ENCODE measurements at places on chromosomes 3 and 15. TPM values are rescaled to one million over a fixed set of nuclear protein-coding genes. Genes with fewer than 3 reads are reported as not detected.

The LEKR1 gene
- 2.9 TPM for total RNA-seq

The NOX5 gene
- 0.09 TPM for total RNA-seq

The MYZAP gene
- 0.88 TPM for total RNA-seq

The CELF6 gene
- total RNA-seq: 2.2 TPM

The HRG gene
- not detected for total RNA-seq

The RAD51 gene
- total RNA-seq: 4.1 TPM

The SCAANT1 gene
- not detected for total RNA-seq

The RLBP1 gene
- total RNA-seq: not detected

The GOLGA8J gene
- not detected for total RNA-seq

The COLQ gene
- 1.2 TPM for total RNA-seq

The RNU5B-1 gene
- total RNA-seq: 32.5 TPM

The UBAP1L gene
- 9.6 TPM for total RNA-seq

The DPPA2 gene
- total RNA-seq: not detected

The IQCF6 gene
- not detected for total RNA-seq

The GMNC gene
- total RNA-seq: not detected

The A4GNT gene
- not detected for total RNA-seq

The LHFPL4 gene
- not detected for total RNA-seq

The PIK3CB gene
- 19.9 TPM for total RNA-seq

The SCAPER gene
- 38.8 TPM for total RNA-seq

The CCDC174 gene
- 30.2 TPM for total RNA-seq

The TUSC7 gene
- not detected for total RNA-seq

The TYRO3 gene
- total RNA-seq: 0.22 TPM

The GOLGA8Q gene
- total RNA-seq: 0.64 TPM

The KNL1 gene
- total RNA-seq: 5.1 TPM

The PRRT3 gene
- total RNA-seq: 4.2 TPM

All from activated B cell treated with CpG ODN at 0.5 μM for 24 hours (primary cell).